ENCODE measurements at places on chromosomes 16 and 17.

DNA sequence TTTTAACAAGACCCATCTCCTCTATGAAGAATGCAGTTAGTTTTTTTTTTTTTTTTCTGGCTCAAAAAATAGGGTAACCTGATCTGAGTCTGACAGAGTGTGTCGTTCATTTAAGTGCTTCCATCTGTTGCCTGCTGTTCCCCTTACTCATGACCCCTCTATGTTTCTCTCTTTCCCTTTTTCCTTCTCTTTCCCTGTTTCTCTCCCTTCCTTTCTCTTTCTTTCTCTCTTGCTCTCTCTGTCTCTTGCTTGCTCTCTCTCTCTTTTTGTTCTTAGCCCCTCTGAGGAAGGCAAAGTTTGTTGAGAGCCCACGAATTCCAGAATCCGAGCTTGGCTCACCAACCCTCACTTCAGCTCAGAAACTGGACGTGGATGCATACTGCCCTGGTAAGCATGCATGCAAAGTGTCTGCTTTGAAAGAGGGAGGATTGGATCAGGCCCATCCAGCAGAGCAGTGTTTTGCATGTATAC is 185.0 kb downstream of the TANC2 start:
- peak; percentile 37 for DNase-seq

GRCh38 chr17:15944759-15945526 is at the start of gene ADORA2B:
ADORA2B (plus strand) TSS chr17:15945130; CDS start chr17:15945249, 119 bp downstream.
- peak; percentile 83 for DNase-seq

GRCh38 chr17:28949185-28950016 is 1.9 kb downstream of the PHF12 start:
- DNase-seq = peak; percentile 79

GRCh38 chr16:70674221-70675014 is 11.4 kb downstream of the MTSS2 start:
- no peak for DNase-seq

DNA sequence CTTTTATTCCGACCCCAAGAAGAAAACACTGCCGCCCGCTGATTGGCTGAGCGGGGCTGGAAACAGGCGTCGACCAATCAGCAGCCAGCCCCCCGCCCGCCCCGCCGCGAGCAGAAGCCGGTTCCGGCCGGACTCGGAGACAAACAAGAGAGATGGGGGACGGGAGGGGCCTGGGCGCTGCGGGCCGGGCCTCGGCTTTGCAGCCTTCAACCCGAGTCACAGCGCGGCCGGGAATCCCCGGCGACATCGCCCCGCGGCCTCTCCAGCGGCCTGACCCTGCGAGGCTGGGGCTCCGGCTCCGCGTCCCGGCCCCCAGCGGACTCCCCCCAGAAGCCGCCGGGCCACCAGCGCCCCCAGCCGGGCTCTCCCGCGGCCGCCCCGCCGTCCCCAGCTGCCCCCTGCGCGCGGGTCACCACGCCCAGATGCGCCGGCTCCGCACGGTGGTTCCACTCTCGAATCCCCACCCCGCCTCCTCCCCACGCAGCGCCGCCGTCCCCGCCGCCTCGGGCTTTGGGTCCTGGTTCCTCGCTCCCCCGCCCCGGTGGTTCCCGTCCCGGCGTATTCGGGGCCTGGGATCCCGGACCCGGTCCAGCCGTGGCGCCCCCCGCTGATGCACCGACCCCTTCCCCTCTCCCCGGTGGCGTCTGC is 346 bp upstream of the SLC43A2 start:
- DNase-seq = peak; percentile 92

DNA sequence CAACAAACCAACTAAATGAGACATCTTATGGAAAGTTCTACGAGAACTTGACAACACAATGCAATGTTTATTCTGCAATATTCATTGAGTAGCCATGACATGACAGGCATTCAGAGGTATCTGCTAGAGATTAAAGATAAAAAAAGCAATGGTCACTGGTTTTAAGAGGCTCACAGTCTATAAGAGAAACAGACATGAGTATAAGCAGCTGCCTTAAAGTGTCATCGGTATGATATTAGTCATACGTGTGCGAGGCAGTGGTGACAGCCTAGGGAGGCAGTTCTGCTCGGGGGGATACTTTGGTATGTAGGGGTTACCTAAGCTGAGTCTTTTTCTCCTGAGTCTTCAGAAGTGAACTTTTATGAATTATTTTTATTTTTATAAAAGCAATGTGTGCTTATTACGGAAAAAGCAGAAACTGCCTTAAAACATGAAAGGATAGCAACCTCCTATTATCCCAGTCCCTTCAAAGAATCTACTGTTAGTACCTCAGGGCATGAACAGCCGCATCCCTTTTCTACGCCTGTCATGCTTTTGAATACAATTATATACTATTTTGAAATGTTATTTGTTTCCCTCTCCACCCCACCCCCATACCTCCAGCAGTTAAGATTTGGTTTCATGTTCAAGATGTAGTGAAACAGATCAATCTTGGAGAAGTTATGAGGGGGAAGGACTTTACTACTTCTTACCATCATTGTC is 7.7 kb downstream of the ST6GALNAC1 start:
- no peak for DNase-seq

DNA sequence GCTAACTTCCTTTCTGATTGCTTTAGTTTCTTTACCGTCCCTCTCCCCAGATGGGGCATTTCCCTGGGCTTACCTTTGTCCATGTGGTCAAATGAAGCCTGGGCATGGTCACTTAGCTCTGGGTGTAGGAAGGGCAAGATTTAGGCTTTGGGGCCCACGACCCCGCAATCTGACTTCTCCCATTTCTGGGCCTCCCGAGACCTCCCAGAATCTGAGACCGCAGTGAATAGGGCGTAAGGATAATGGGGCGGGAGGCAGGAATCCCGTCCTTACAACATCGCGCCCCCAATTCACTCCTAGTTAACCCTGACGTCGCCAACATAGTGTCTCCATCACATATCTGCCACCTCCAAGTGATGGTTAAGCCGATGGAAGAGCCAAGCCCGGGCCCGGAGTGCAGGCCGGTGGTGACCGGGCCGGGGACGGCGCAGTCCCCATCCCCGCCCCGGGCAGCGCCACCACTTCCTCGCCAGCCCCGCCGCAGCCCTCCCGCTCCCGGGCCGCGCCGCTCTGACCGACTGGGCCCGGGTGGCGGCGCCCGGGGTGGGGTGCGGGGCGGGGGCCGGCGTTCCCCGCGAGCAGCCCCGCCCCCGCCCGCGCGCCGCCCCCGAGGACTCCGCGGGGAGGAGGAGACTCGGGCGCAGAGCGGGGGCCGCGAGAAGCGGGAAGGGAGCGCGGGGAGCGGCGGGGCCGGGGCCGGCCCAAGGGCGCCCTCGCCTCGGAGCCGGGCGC is at the start of gene RHBDL3:
Gene RHBDL3 (plus strand): TSS at position 641 of the 732 bp plus-strand sequence. CDS start 358 bp downstream, outside the sequence.
- DNase-seq = peak; percentile 91

DNA sequence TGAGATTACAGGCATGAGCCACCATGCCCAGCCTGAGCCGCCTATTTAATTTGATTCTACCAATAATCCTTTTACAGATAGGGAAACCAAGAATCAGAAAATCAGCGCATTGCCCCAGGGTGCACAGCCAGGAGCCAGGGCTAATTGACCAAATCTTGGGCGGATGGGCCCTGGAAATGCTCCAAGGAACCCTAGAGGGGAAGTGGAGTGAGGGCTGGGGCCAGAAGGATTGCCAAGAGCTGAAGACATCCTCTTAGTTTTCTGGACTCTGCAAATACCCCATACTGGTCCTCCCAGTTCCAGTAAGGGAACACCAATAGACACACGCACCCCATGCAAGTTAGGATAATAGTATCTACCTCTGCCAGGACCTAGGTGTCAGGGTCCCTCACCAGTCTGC is 3.8 kb downstream of the FHOD1 start:
- DNase-seq = no peak

- no peak for DNase-seq
Observed at GRCh38 chr16:26642047-26642664, 424.6 kb upstream of the C16orf82 start.

DNA sequence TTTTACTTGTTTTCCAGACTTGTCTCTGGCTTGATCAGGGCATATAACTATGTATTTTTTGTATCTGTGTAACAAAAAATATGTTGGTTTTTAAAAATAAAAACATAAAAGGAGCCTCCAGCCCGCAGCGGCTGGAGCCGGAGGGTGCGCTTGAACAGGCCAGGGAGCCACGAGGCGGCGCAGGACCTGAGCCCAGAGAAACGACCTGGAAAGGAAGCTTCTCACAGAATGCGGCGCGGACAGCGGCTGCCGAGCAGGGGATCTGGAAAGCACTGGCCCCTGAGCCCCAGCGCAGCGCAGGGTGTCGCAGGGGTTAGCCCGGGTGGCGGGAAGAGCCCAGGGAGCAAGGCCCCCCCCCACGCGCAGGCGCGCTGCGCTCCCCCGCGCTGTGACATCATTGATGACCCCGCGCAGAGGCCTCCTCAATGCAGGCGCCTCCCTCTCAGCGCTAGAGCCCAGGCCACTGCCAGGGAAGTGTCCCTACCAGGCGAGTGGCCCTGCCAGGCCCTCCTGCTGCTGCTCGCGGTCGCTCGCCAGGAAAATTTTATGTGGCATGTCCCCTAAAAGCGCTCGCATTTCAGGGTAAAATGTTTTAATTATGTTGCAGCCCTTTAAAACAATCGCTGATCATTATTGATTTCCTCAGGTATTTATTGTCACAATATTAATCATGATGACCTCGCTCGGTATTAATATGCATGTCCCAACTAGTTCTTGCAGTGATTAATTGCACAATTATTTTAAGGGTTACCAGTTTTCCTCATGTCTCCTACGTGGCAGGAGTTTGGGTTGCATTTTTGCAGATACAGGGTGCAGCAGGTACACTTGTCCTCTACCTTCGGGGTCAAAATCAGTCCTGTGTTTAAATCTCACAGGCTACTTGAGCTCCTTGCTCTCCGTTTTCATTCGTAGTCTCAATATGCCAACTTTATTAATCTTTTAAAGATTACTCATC is 134.2 kb downstream of the USP22 start:
- DNase-seq = peak; percentile 93

- no peak for DNase-seq
Observed at GRCh38 chr17:48596735-48597527, 3.4 kb upstream of the HOXB5 start.

GRCh38 chr17:7408252-7408727 is 645 bp downstream of the NLGN2 start:
- no peak for DNase-seq

DNA sequence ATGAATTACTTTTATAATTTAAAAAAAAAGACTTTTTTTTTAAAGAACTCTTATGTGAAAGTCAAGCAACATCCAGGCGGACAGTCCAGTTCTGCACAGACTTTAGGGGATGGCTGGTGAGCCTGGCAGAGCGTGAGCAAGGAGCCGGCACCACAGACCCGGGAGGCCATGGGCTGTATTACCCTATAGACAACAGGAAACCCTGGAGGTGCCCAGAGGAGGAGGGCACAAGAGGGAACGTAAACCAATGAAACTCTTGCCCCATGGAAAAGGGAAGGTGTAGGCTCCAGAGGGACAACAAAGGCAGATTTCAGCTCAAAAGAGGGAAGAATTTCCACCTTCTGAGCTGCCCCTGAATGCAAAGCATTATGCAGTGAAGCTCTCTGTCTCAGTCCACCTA is 25.5 kb upstream of the RPH3AL start:
- DNase-seq = no peak

DNA sequence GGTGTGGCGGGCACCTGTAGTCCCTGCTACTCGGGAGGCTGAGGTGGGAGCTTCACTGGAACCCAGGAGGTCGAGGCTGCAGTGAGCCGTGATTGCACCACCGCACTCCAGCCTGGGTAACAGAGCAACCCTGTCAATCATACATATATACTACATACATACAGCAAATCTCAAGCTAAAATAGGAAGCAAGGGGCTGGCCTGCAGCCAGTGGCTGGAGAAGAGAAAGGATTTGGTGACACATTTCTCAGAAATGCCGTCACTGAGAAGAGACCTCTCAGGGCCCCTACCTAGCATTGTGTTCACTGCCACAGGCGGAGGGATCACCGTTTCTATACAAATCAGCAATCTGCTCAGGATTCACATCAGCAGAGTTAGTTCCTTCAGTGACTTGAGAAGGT is 16.9 kb downstream of the NARF start:
- no peak for DNase-seq

DNA sequence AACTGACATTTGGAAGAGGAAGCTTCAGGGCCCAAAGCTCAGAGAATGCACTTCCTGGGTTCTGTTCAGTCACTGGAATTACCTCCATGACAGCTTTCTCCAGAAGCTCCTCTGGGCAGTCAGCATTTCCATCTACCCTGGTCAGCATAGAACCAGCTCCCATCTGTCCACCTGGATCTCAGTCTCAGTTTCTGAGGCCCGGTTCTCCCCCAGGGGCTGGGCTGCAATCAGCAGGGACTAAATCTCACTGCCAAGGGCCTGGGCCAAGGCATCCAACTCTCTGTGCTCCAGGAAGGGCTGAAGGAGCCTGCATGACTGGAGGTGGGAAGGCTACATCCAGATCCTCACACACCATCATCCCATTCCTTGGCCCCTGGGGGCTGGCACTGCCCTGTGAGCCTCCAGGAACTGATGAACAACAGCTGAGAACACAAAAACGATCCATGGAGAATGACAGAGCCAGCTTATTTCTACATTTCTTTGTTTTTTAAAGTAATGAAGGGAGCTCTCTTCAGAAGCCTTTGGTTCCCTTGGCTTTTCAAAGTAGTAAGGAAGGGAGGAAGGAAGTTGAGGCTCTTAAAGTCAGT is 66.3 kb upstream of the MRTFB start:
- DNase-seq = no peak

- DNase-seq = no peak
Observed at GRCh38 chr17:39894681-39895376, 23.6 kb downstream of the GSDMB start.

- no peak for DNase-seq
Observed at GRCh38 chr17:18066866-18067265, 20.9 kb upstream of the DRG2 start.

DNA sequence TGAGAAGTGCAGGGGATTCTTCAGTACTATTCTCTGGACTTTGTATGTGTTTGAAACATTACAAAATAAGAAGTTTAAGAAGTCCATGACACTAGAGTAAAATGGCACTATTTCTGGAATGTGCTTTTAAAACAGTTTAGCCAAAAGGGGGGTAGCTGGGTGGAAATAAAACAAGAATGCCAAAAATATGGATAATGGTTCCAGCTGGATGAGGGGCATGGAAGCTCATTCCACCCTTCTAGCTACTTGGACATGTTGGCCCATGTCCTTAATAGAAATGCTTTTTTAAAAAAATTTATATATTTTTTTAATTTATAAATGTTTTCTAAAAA is 13.1 kb downstream of the ZC3H7A start:
- no peak for DNase-seq

GRCh38 chr16:1645914-1646525 is 32.1 kb upstream of the JPT2 start:
- no peak for DNase-seq

Data from D341Med (cell line).